Inflammatory macrophage (primary cell): ENCODE measurements at places on chromosomes 12 and 14.

DNA sequence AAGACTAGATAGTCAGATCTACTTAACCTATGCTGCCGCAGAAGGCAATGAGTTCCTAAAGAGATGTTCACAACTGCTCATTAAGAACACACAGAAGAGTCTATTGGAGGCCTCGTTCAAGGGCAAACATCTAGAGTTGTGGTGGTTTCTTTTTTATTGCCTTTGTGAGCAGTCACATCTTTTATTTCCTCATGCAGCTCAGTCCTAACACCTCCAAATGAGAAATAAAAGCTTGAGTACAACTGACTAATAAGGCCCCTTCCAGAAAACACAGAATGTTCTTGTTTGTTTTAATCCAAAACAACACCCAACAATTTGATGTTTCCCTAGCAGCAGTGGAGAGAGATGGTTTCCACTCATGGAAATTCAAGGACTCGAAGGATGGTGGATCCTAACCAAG lies 123.5 kb upstream of the NOS1 start:
- DNase-seq = no peak

DNA sequence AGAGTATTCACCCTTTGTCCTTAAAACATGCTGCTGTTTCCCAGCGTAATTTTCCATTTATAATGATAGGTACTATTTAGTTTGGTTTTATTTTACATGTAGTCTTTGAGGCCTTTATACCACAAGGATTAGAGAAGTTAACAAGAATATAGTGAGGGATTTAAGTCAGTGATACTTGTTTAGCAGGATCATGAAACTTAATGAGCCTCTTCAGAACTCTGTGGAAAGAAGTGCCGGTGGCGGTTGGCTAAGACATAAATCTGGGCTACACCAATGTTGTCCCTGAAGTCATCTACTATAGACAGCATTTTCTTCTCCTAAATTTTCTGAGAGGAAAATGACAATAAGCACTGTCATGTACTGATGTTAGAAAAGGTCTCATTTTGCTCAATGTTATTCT lies 1226.0 kb upstream of the SEL1L start:
- no peak for DNase-seq

DNA sequence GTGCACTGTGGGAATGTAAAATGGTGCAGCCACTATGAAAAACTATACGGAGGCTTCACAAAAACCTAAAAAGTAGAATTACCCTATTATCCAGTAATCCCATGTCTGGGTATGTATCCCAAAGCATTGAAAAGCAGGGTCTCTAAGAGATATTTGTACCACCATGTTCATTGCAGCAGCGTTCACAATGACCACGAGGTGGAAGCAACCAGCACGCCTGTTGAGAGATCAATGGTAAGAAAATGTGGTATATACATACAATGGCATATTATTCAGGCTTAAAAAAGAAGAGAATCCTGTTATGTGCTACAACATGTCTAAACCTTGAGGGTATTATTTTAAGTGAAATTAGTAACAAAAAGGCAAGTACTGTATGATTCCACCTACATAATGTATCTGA lies 910 bp upstream of the NOPCHAP1 start:
- no peak for DNase-seq

DNA sequence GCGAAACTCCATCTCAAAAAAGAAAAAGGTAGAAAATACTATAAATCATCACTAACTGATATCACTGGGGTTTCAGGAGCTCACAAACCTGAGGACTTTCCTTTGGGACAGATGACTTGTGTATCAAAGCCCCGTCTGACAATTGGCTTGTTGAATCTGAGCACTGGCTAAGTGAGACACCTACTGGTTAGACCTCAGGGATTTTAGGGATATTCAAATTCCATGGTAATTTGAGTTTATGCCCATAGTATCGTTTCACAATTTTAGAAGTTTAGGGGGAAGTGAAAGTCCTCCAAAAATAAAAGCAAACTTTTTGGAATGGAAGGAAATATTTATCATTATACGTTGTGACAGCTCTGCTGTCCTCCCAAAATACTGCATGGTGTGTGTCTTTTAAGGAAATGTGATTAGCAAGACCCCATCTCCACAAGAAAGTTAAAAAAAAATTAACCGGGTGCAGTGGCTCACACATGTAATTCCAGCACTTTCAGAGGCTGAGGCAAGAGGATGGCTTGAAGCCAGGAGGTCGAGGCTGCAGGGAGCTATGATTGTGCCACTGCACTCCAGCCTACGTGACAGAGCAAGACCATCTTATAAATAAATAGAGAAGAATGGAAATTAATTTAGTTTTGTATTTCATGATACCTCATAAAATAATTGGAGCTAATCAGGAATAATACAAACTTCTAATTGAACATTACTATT lies 49.2 kb downstream of the FBXL14 start:
- DNase-seq = peak; percentile 47

- DNase-seq = no peak
Observed at GRCh38 chr14:92603309-92604242, 90.0 kb downstream of the RIN3 start.

- DNase-seq = no peak
Observed at GRCh38 chr14:88384718-88385117, 739 bp upstream of the SPATA7 start.

DNA sequence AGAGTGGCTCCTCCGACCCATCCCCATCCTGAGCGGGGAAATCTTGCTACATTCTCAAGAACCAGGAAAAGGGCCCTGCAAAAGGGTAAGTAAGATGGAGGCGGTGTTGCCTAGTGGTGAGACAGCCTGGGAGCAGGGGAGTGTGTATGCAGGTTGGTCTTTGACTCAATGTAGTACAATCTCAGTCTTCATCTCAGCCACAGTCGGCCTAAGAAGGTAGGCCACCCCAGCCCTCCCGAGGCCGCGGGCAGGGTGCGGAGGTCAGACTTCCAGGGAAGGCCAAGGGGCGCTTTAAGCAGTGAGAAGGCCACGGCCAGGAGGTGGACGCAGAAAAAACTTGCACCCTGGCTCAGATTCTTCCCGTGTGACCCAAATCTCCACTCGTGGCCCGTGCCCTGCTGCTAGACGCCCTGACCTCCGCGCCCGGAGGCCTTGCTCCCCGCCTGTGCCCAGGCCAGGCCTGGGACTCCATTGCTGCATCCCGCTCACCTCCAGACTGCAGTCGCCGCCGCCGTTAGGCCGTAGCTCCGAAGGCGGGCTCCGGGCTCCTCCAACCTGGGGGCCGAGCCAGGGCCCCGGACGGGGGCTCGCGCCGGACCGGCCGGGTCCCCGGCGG lies 435 bp downstream of the FOXM1 start:
- DNase-seq = no peak

DNA sequence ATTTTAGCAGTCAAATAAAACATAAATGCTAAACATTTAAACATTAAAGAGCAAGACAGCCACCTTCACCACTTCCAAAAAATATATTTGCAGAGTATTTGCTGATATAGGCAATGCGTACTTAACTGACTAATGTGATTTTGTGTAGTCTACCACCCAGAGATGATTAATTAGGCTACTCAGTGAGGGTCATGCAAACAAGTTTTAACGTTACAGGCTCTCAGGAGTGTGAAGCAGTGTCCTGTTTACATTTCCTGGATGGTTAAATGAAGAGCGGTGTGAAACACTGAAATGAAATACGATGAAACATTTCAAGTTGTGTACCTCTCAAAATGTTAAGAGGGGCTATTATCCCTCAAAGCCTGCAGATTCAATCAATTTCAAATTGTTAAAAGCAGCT lies 165.8 kb upstream of the LRIG3 start:
- DNase-seq = no peak

DNA sequence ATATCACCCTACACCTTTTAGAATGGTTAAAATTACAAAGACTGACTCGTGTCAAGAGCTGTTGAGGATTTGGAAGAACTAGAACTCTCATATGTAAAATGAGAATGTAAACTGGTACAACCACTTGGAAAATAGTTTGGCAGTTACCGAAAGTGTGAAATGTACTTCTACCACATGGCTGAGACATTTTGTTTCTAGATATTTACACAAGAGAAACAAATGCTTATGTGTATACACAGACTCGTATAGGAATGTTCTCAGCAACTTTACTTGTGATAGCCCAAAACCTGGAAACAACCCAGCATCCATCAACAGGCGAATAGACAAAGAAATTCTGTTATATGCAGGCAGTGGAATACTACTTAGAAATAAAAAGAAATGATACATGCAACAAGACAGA lies 103.0 kb downstream of the BRMS1L start:
- no peak for DNase-seq

DNA sequence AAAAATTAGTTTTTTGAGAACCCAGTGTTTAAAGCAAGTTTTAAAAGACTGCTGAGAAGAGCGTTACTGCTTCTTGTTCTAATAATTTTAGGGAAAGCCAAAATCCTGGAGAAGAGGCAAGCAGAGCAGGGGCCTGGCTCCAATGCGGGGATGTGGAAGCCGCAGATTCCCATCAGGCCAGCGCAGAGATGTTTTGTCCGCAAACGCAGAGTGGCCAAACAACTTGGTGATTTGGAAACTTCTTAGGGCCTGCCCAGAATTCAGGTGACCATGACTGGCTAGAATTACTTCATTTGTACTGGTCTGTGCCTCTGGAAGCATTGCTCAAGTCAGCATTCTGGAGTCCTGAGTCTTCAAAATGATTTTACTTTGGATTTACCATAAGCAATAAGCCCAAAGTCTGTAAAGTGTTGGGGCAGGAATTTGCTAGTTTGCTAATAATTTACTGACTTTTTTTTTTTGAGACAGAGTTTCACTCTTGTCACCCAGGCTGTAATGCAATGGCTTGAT lies 208.4 kb downstream of the PPM1H start:
- no peak for DNase-seq

GRCh38 chr12:30614031-30614430 lies 81.6 kb downstream of the IPO8 start:
- DNase-seq = no peak

DNA sequence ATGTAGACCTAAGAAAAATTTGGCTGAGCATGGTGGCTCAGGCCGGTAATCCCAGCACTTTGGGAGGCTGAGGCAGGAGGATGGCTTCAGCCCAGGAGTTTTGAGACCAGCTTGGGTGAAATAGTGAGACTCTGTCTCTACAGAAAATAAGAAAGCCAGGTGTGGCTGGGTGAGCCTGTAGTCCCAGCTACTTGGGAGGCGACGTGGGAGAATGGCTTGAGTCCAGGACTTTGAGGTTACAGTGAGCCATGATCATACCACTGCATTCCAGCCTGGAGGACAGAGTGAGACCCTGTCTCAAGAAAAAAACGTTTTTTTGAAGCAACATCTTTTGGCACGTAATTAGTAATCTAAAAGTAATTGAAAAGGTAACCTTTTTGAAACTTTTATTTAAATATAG lies 70.9 kb downstream of the FERMT2 start:
- no peak for DNase-seq

GRCh38 chr14:85533023-85533860 lies 3.3 kb downstream of the FLRT2 start:
- peak; percentile 28 for DNase-seq

GRCh38 chr14:103519043-103519836 lies 3.4 kb downstream of the CKB start:
- DNase-seq = no peak

- no peak for DNase-seq
Observed at GRCh38 chr12:39884616-39885125, 221.2 kb downstream of the SLC2A13 start.

GRCh38 chr14:99664058-99664936 lies 19.4 kb downstream of the HHIPL1 start:
- DNase-seq = no peak

DNA sequence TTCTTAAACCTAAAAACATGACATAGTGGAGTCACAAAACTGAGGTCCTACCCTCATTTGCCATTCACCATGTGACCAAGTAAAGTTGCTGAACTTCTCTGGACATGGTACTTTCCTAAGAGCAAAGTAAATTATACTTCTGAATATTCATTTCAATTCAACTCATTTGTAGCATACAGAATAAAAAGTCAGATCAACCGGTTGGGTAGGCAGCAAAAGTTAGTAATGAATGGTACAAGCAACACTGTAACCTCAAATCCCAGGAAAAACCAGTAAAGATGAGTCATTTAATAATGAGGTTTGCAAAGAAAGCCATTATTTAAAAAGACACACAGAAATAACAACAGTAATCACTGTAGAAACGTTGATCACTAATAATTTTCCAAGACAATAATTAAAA lies 8.7 kb downstream of the POLE2 start:
- no peak for DNase-seq

- no peak for DNase-seq
Observed at GRCh38 chr14:99194736-99195135, 77.3 kb downstream of the BCL11B start.

- DNase-seq = no peak
Observed at GRCh38 chr14:86788224-86788623, 1204.8 kb downstream of the GALC start.

- no peak for DNase-seq
Observed at GRCh38 chr12:67068204-67068731, 200.9 kb upstream of the CAND1 start.

DNA sequence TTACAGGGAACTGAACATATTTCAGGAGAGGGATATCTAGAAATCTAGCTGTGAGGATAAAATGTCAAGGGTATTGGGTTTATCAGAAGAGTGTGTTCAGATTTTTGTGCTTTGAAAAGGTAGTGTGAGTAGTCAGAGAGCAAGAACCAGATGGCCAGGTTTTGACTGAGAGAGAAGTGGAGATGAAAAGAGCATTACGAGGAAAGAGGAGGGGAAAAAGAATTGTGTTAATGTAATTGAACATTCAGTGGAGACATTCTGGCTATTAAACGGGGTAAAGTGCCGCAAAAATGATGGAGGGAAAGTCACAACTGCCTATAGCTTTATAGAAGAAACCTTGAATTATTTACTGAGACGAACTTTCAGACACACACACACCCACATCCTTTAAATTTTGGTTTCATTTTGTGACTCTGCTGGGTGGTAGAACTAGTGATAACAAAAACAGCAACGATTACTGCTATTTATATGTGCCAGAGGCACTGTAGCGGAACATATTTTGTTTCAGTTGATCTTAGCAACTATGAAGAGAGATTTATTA lies 213.6 kb downstream of the ERC1 start:
- DNase-seq = no peak

DNA sequence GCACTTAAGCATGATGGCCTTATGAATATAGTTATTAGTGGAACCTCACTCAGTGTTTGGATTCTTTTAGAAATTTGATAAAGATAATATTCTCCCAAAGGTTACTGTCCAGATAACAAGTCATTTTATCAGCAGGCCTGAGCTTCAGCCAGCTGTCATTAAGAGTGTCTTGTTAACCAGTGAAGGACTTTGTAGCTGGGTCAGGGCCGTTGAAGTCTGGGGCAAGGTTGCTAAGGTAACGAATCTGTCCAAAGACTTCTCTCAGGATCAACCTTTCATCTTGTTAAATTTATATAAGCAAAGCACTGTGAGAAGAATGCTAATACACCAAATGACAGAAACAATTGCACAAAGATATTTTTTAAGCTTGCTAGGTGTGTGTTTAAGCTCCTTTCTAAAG lies 271.3 kb upstream of the TMPO start:
- no peak for DNase-seq

GRCh38 chr12:92978607-92979006 lies 49.5 kb upstream of the EEA1 start:
- DNase-seq = no peak
